ENCODE measurements at places on chromosomes 5 and 9.

DNA sequence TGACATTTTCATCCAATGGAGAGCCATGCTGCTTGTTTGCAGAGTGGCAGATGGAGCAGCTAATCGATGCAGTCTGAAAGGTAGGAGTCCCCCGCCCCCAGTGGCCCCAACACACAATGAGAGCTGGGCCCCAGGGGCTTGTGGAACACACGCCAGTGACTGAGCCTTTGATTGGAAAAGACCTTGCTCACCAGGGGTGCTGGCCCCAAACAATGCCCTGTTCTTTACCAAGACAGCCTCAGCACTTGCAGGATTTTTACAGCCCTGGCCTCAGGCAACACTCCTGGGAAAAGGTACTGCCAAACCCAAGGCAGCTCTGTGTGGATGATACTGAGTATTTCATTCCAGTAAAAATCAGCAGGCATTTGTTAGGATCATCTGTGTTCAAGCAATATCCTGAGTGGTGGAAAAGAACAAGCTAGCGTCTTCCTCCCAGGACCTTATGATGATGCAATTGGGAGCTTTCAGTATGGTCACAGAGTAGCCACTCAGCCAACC lies 276.8 kb upstream of the CLINT1 start:
- DNase-seq, result no peak

DNA sequence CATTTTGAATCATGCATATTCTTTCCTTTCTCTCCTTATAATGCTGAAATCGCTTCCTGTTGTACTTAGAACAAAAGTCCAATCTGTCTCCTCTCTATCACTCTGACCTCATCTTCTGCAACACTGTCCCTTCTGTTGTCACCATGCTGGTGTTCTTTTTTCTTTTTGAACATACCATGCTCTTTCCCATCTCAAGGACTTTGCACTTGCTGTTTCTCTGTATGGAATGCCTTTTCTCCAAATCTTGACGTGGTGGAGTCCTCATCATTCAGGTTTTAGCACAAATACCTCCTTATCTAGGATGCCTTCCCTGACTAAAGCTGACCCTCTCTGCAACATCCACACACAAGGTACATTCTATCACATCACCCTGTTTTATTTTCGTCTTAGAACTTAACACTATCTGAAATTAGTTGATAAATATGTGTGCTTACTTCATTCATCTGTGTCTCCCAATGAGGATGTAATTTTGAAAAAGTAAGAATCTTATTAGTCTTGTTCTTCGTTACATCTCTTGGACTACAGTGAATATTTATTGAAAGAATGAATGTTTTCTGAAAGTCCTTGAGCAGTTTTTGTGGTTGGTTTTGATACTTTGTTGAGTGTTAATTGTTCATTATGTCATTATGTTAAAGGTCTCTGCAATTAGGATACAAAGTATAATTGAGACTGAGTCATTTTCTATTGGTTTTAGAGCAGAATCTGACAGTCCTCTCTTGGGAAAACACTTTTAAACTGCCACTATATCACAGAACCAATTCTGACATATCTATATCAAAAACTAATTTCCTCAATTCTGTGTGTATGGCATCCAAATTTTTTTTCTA lies 145.3 kb upstream of the RASA1 start:
- no peak for DNase-seq

- DNase-seq, result no peak
These were observed 621.2 kb upstream of the CDH6 start for GRCh38 chr5:30572279-30572678.

DNA sequence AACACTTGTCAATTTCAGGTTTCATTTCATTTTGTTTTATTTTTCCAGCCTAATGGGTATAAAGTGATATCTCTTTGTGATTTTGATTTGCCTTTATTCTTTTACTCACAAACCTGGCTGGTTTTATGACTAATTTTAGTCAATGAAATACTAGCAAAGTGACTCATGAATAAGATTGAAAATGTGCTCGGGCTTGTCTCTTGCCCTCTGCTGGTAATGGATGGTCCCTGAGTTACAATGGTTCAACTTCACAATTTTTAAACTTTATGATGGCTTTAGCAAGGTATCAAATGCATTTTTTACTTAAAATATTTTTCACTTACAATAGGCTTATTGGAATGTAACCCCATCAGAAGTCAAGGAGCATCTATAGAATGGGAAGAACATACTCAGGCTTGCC lies 431.4 kb upstream of the CCNG1 start:
- DNase-seq, result no peak

DNA sequence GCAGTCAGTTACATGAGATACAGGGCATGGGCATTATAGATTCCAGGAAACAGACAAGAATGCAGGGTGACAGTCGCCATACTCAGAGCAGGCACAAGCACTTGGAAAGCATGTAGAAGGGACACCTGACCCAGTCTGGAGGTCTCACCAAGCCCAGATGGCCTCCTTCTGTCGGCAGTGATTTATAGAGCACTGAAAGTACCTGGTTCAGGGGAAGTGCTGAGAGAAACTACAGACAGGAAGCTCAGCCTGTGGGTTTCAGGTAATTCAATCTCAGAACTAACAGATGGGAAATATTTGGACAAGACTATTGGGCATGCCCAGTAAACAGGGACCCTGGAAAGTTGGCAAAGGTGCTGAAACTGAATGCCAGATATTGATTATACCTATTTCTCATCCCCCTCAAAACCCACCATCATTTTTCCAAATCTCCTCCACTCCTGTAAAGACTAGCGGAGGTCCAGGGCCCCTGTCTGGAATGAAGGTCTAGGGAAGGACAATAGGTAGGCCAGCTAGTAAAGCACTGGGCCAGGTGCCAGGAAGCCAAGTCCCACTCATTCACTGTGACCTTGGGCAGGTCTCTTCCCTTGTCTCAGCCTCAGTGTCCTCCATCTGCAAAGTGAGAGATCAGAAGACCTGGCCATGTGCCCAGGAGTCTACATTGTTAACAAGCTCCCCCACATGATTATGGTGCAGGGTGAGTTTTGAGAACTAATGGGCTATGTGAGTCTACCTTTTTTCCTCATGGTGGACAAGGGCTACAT lies 26.9 kb downstream of the KLHL3 start:
- DNase-seq, result no peak

DNA sequence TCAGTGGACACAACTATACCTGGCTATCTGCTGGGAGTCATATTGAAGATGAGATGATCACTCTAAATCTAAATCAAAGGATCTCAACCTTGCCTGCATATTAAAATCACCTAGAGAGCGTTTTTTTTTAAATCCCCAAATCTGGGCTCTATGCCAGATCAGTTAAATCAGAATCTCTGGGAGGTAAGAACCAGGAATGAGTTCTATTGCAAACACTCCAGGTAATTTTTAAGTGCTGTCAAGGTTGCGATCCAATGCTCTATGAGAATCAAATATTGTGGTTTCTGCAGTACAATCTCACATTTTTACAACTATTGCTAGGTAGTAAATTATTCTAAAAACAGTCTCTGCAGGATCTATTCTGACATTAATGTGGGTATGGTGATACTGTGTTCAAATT lies 202.3 kb upstream of the OR13F1 start:
- DNase-seq, result no peak

DNA sequence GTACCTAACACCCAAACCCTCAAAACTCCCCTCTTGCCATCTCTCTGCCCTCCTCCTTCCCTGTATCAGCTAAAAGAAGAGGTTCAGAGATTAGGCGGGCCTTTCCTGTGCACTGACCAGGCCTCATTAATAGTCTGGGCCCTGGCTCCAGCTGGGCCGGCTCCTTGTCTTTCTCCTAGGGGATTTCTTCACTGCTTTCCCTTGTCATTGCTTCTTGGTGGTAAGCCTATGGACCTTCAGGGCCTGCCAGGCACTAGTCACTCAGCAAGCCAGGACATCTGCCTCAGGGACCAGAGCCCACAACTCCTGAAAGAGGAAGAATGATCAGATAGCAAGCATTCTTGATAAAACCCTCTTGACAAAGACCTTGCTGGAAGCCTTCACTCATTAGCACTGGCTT lies 50.9 kb downstream of the MRRF start:
- no peak for DNase-seq

- no peak for DNase-seq
These were observed 30.2 kb upstream of the NRG2 start for GRCh38 chr5:140073296-140073695.

DNA sequence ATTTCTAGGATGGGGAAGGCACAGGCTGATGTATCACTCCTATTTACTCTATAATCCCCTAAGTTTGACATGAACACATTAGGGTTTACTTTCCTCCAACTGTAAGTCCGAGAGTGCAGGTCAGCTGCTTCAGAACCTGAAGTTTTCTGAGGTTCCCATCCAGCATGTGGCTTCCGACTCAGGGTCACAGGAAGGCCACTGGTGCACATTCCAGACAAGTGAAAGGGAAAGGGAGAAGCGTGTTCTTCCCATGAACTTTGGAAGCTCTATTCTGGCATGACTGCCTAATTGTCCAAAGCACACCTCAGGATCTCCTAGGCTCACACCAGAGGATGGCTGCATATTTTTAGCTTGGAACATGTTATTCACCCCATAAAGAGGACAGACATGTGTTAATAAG lies 602.6 kb downstream of the SEMA5A start:
- DNase-seq, result no peak
